HFFc6 (cell line): ENCODE measurements at places on chromosomes 1 and 21.
A peak's percentile ranks its signal among the peaks of the same experiment; 100 is the strongest.

DNA sequence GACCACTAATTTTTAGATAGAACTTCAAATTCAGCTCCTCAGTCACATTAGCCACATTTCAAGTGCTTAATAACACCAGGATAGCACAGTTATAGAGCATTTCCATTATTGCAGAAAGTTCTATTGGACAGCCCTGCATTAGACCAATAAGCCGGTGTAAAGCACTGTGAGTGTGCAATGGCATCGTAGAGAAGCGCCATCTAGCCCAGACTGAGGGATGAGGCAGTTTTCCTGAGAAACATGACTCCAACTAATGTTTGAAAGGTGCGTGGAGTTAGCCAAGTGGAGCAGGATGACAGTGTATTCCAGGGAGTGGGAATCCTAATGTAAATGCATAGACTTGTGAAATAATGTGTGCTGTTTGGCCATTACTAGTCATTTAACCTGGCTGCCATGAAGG is 7.7 kb downstream of the RPE65 start:
- DNase-seq = no peak

GRCh38 chr1:66402194-66402593 is 131.8 kb upstream of the SGIP1 start:
- no peak for DNase-seq

GRCh38 chr1:225347123-225347683 is 80.6 kb downstream of the LBR start:
- no peak for DNase-seq

- DNase-seq = peak; percentile 50
These were observed 9.8 kb upstream of the PHACTR4 start for GRCh38 chr1:28359592-28360239.

GRCh38 chr1:70091811-70092210 is 113.6 kb downstream of the LRRC40 start:
- no peak for DNase-seq

- DNase-seq = no peak
These were observed 16.9 kb downstream of the PFKFB2 start for GRCh38 chr1:207069858-207070506.

DNA sequence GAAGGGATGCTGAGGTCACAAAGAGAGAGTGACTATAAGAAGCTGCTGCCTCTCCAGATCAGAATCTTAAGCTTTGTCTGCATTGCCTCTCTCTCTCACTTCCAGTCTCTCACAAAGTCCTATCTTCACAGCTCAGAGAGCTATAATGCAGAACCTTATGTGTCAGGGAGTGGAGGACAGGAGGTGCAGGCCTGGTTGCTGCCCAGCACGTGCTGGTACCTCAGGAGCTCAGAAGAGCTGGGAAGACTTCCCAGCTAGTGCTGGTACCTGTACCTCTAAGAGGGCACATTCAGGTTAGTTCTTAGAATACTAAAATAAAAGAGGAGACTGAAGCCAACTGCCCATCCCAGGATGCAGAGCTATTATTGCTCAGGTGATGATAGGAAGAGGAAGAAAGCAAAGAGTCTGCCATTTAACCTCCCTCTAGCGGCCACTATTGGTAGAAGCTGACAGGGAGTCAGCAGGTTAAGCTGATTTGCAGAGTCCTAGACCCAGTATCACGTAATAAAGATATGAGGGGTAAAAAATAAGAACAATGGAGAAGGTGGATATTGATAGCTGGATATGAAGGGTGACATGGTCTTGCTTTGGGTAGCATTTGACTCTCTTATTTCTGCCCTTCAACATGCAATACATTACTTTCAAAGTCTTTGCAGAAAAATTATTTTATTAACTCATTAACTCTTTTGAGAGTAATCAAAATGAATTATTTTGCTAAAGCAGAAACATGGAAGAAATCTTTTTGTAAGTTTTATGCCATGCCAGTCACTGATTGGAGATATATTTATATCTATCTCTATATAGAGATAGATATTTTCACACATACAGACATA is 138.1 kb upstream of the HMCN1 start:
- peak; percentile 22 for DNase-seq

GRCh38 chr1:167439301-167439988 is 78.9 kb downstream of the CD247 start:
- DNase-seq = no peak
